ENCODE measurements at places on chromosomes 6 and 20.

GRCh38 chr6:39859025-39859424, 66.8 kb downstream of the DAAM2 start:
- DNase-seq = no peak

GRCh38 chr6:24924580-24925356, 11.0 kb downstream of the RIPOR2 start:
- no peak for DNase-seq

DNA sequence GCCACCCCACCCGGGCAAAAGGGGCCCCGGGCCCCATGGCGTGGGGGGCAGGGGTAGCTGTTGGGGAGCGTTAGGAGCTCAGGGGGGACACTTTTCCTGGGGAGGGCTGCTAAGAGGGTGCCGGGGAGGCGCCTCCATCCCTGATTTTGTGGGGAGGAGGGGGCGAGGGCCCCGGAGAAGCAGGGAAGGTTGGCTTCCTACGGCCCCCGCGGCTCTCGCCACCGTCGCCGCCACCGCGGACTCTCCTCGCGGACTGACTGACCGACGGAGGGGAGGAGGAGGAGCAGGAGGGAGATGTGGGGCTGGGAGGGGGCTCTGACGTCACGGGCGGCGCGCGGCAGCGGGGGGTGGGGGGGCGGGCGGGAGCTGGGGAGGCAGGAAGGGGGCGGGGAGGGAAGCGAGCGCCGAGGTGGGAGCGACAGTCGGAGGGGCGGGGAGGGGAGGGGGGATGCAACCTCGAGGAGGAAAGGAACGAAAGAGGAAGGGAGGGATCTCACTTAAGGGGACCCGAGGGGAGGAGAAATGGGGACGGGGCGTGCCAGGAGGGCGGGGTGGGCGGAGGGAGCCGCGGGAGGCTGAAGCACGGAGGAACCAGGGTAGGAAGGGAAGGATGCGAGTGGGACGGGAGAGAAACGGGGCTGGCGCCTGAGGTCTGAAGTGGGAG, 5.1 kb downstream of the GABBR1 start:
- no peak for DNase-seq

GRCh38 chr20:19886661-19887288, 128.7 kb downstream of the RIN2 start:
- no peak for DNase-seq

GRCh38 chr6:2081155-2082138, 164.0 kb downstream of the GMDS start:
- DNase-seq = no peak
